ENCODE measurements at places on chromosomes 13 and 19.
A peak's percentile ranks its signal among the peaks of the same experiment; 100 is the strongest.

DNA sequence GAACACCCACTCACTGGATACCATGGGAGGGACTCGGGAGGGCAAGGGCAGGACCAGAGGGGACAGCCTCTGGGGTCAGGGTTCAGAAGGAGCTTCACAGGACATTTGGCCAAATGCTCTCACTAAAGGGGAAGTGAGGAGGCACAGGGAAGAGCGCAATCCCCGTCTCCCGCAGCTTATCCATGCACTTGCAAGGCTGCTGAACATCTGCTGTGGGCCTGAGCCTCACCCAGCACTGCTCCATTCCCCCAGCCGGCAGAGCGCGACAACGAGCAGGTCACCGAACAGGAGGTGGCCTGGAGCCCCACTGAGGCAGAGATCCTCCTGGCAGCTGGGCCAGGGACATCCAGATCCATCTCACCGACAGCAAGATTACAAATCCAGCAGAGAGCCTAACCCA, 23.3 kb downstream of the ELAVL1 start:
- no peak for DNase-seq

GRCh38 chr19:48913114-48913889, 13.2 kb downstream of the NUCB1 start:
- DNase-seq, result no peak

- no peak for DNase-seq
These were observed 34.3 kb downstream of the SERP2 start for GRCh38 chr13:44407891-44408290.

DNA sequence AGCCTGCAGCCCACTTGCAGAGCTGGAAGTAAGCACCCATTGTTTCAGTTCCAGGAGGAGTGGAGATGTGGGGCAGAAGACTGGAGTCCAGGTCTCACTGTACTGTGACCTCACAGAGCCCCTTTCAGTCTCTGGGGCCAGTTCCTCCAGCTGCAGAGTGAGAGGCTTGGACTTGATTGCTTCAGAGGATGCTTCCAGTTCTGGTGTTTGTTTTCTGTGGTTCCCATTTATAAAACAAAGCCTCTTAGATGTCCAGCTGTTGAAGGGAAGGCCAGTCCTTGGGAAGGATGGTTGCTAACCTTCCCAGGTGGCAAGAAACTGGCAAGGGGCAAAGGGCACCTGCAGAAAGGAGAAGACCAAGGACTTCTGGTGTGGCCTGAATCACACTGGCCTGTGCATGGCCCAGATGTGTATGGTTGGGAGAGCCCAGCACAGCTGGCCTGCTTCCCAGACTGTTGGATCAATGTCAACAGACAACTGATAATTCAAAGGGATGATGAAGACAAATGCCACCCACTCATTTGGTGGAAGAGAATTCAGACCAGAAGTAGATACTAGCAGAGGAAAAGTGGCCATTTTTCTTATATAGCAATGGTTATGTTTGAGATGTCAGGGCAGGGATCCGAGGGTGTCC, 218.5 kb downstream of the ZNF536 start:
- DNase-seq, result no peak

DNA sequence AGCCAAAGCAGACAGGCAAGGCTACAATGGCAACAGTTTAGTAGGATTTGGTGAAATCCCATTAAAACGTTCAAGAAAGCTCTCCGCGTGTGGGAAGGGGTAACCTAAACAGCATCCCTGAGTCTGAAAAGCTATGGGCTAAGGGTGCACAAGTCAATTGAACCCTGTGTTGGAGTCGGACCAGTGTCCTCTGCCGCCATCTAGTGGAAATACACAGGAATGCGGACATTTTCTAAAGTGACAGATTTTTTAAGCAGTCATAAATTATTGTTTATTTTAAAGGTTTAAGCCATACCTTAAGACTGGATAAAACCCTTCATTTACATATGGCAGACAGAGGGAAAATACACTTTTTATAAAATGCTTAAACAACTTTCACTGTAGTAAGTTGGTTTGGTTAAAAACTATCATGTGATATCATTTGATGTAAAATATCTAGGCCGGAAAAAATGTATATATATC, 26.5 kb upstream of the LSM14A start:
- DNase-seq, result peak; percentile 40

GRCh38 chr13:85728811-85729210, 70.4 kb downstream of the SLITRK6 start:
- no peak for DNase-seq

- no peak for DNase-seq
These were observed 72.6 kb downstream of the SIPA1L3 start for GRCh38 chr19:37979547-37980082.
